ENCODE measurements at places on chromosomes 5 and 9.

DNA sequence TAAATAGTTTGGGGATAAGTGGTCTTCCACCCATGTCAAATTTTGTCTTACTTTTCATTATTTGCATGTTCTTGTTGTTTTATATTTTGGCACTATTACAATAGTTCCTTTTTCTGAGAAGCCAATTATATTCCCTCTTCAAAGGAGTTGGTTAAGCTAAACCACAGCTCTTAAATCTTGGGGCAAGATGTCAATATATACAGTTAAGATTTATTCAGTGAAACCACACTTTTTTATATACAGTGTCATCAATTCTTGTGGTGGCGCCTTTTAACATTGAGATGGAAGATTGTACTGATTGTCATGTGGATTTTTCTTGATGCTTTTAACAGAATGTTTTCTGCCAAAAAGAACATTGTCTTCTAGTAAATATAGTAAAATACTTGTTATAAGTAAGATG is 104.1 kb downstream of the MTREX start:
- no peak for DNase-seq

DNA sequence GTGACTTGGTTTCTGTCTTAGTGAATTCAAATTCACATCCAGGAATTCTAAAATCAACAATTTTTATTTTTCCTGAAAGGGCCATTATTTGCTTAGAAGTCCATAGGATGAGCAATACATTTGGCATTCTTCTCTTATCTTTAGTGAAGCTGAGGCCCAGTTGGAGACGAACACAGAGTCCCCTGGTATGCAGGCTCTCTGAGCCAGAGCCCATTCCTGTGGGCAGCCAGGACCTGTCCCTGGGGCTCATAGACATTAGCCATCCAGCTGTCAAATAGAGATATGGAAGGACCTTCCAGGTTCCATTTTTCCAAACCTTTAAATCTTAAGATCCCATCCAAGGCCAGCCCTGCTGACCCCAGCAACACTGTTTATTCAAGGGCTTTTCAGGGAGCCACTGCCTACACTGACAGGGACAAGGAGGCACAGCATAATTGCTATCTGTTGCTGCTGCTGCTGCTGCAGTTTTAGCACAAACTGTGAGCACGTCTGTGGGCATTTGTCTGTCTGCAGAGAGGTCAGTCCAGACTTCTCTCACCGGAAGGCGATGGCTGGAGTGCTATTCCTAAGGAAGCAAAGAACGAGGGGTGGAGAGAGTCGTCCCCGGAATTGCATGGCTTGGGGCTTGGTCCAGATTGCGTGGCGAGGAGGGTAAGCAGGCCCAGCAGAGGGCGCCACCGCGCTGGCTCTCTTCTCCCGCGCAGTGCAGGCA is 639.0 kb downstream of the CCDC171 start:
- peak; percentile 96 for DNase-seq

- no peak for DNase-seq
Measured at GRCh38 chr9:74322661-74323314, 174.3 kb upstream of the RORB start.

- DNase-seq = no peak
Measured at GRCh38 chr5:176538230-176538988, 1.2 kb upstream of the RNF44 start.

- DNase-seq = peak; percentile 28
Measured at GRCh38 chr9:121945849-121946248, 147.3 kb downstream of the TTLL11 start.

DNA sequence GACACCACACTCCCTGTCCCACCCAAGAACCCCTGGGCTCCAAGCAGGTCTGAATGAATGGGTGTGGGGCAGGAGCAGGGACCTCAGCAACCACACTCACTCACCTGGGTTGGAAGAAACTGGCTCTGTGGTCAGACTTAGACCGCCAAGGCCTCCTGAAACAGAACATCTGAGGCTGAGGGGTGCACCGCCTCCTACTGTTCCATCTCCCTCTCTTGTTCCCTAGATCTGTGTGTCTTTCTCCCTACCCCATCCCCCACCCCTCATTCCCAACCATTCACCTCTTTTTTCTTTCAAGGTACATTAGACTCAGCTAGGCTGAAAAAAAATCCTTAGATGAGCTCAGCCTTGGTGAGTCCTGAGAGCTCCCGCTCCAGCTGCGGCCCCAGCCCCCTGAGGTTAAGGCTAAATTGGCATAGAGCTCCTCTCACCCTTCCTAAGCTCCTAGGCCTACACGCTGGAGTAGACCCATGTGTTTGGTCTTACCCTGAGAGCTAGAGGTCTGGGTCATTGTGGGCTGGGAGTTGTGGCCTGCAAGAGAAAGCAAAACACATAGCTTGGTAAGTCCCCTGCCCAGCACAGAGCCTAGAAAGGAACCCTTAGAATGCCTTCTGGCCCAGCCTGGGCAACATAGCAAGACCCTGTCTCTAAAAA is 4.8 kb downstream of the ECSCR start:
- no peak for DNase-seq

GRCh38 chr5:159094745-159095144 is 5.0 kb downstream of the EBF1 start:
- peak; percentile 94 for DNase-seq

- DNase-seq = peak; percentile 2
Measured at GRCh38 chr5:58366461-58366860, 93.4 kb downstream of the PLK2 start.

- no peak for DNase-seq
Measured at GRCh38 chr5:80139466-80139972, 104.4 kb downstream of the THBS4 start.

- DNase-seq = no peak
Measured at GRCh38 chr5:8714861-8715260, 831.0 kb downstream of the SEMA5A start.

GRCh38 chr9:114737847-114738246 is 55.9 kb upstream of the TEX48 start:
- no peak for DNase-seq

DNA sequence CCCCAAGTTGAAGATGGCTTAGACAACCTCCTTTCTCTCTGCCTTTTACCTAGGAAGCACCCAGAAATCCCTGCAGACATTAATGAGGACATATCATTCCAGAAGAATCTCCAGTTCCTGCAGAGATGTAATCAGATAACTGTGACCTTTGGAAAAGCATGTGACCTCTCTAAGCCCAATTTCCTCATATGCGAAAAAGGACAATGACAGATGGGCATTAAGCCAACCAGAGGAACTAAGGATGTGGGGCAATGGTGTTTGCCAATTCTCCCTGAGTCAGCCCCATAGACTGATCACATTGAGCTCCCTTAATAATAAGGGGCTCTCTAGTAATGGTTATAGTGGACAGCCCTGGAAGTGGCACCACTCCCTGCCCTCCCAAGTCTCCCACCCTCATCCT is 10.1 kb upstream of the FOXI1 start:
- DNase-seq = peak; percentile 3

DNA sequence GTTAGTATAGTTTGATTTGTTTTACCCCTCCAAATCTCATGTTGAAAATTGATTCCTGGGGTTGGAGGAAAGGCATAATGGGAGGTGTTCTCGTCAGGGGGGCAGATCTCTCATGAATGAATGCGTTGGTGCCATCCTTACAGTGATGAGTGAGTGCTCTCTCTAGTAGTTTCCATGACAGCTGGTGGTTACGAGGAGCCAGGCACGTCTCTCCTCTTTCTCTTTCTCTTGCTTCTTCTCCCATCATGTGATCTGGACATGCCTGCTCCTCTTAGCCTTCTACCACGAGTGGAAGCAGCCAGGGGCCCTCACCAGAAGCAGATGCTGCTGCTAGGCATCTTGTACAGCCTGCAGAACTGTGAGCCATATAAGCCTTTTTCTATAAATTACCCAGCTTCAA is 454.1 kb downstream of the EFNA5 start:
- DNase-seq = no peak

- no peak for DNase-seq
Measured at GRCh38 chr5:14545308-14545707, 36.3 kb upstream of the OTULINL start.

DNA sequence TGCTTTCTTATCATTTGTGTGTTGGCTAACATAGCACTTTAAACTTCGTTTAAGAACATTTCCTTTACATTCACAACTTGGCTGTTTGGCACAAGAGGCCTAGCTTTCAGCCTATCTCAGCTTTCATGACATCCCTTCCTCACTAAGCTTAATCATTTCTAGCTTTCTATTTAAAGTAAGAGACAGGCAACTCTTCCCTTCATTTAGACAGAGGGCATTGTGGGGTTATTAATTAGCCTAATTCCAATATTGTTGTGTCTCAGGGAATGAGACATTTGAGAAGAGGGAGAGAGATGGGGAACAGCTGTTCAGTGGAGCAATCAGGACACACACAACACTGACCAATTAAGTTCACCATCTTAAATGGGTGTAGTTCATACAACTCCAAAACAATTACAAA is 51.0 kb upstream of the OR2K2 start:
- DNase-seq = no peak

DNA sequence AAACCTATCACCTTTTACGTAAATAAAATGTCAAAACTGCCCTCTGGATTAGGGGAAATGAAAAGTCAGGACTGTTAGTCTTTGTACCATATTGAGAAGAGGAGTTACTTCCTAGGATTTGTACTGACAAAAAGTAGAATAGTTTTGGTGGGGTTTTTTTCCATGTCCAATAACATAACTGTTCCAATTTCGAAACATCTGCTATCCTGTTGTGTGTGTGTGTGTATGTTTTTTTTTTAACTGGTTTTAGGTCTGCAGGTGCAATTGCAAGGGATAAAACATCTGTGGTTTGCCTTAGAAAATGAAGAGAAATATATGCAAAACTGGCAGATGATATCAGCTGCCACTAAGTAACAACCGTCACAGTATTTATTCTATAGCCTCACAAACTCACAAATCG is 506.8 kb downstream of the NFIB start:
- no peak for DNase-seq

DNA sequence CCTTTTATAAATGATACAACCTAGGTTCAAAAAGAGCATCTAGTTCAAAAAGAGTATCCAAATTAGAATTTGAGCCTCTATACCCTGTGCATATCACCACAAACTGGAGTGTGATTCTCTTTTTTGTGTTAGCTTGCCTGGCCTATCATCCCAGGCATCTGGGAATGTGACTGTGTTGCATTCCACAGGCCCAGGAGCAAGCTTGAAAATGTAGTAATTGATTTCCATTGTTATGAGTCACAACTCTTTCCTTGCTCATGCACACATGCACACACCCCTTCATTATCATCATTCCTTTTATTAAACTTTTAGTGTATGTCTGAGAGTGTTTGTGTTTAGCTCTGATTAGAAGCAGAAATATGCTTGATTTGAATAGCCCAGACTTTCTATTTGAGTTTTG is 75.2 kb downstream of the FCHO2 start:
- DNase-seq = peak; percentile 94

- no peak for DNase-seq
Measured at GRCh38 chr5:52452098-52452497, 335.6 kb upstream of the ITGA1 start.

- DNase-seq = no peak
Measured at GRCh38 chr5:146889169-146889568, 10.6 kb upstream of the PPP2R2B start.

GRCh38 chr9:16619402-16619801 is 251.1 kb downstream of the BNC2 start:
- no peak for DNase-seq

DNA sequence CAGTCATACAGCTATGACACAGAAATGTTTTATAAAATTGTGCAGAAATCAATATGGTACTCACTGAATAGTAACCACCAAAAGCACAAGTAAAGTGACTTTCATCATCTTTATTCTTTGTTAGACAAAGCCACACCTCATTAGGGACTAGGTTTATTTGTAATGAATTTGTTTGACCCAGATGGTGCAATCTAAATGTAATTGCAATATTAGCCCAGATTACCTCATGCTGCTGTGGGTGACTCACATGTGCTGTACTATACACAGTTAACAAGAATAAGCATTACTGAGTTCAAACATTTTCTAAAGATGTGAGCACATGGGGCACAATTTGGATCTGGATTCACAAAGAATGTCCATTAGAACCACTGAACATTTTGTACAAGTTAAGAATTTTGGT is 759.3 kb upstream of the TYRP1 start:
- peak; percentile 91 for DNase-seq

DNA sequence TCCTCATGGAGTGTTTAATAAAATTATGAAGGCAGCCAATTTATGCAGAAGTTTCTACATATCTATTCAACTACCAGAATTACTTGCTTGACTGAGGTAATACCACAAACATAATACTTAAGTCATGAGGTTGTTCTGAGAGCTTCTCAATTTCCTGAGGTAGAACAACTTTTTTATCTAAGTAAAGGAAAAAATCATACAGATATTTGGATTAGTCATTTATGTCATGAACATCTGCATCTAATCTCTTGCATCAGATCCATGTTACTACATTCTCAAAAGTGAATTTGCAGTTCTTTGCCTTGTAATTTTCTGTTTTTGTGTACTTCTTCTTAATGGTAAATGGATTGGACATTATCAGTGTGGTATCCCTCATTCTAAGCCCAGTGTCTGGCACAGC is 60.4 kb upstream of the RGMB start:
- DNase-seq = peak; percentile 74

DNA sequence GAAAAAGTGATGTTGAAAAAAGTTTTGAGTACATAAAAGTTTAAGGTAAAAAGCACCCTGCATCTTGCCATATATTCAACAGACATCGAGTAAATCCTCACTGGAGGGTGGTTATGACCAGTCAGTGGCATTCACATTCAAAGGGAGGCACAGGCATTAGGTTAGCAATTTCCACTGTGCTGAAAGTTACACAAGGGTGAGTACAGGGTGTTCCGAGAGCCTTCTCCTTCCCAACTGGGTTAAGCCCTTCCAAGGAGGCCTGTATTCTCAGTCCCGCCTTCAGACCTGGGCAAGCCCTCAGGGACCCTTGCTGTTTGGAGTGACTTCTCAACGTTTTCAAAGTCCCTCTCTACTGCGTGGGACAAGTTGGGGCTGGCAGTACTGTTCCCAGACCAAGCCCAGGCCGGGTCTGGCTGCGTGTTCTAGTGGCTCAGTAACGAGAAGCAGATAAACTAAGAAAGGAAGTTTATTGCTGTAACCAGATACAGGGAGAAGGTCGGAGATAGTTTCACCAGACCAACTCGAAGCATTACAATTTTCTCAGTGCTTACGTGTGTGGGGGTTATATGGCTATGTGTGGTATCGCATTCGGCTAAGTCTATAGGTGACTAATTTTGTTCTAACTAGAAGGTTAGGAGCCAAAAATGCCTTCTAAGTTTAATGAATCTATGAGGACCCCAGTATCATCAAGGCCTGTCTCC is 13.0 kb upstream of the SETX start:
- no peak for DNase-seq

DNA sequence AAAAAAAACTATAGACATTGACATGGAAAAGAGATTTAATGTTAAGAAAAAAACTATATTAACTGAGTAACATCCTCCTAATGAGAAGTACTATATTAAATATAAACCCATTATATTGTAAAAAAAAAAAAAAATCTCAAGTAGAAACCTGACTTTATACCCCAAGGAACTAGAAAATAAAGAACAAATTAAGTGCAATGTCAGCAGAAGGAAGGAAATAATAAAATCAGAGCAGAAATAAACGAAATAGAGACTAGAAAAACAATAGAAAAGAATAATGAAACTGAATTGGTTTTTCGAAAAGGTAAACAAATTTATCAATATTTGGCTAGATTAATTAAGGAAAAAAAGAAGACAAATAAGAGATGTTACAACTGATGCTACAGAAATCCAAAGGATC is 329.1 kb upstream of the ZNF608 start:
- no peak for DNase-seq

Measured in fibroblast of skin of right biceps (primary cell).